SHP77 treated with DMSO at 0.1 percent for 48 hours (cell line): ENCODE measurements at places on chromosomes 4 and X.

- no peak for DNase-seq
Measured at GRCh38 chr4:96639932-96640331, 800.0 kb downstream of the PDHA2 start.

- peak; percentile 3 for DNase-seq
Measured at GRCh38 chr4:40550948-40551462, 78.7 kb downstream of the RBM47 start.

DNA sequence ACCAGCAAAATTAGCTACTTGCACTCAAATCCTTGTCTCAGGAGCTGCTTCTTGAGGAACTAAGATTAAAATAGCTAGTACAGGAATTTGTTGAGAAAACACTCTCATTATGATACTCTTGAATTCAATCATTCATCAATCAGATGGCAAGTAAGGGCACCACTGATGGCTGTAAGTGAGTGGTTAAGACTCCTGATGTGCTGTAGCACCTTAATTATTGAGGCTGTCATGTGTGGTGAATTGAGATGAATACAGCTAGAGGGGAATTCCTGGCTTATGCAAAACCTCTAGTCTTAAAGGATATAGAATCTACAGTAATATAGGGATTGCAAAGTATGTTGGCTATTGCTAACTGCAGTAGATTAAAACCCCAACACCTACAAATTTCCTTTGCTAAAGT, 509.1 kb downstream of the IQCM start:
- no peak for DNase-seq

- DNase-seq, result no peak
Measured at GRCh38 chr4:174380699-174381439, 97.2 kb downstream of the CEP44 start.

DNA sequence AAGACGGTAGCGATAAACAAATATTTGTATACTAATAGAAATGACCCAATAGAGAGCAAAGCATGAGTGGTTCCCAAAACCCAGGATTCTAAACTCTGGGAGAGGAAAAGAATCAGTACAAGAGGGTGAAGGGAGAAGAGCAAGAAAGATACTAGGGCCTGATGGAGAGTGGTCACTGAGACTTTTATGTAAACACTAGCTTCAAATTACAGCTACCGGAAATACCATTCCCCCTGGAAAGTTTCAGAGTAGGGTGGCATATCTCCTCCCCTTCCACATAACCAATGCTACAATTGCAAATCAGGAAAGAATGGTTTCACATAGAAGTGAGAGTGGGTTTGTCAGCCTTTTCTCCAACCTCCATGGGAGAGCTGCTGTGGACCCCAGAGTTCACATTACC, 77.1 kb downstream of the EIF4E start:
- no peak for DNase-seq

DNA sequence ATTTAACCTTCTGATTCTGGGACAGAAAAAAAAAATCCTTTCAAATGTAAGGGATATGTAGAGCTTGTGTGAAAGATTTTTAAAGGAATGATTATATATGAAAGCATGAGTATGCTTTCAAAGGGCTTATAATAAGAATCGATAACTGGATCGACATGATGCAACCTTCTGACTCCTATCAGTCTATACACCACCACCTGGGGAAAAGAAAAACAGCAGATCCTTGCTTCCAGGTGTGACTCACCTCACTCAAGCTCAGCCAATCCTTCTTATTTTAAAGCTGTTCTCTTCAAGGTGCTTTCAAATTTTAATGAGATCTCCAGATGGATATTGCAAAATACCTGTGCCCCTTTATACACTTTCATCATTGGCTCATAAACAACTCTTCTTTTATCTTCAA, 102.1 kb upstream of the EDNRA start:
- no peak for DNase-seq

DNA sequence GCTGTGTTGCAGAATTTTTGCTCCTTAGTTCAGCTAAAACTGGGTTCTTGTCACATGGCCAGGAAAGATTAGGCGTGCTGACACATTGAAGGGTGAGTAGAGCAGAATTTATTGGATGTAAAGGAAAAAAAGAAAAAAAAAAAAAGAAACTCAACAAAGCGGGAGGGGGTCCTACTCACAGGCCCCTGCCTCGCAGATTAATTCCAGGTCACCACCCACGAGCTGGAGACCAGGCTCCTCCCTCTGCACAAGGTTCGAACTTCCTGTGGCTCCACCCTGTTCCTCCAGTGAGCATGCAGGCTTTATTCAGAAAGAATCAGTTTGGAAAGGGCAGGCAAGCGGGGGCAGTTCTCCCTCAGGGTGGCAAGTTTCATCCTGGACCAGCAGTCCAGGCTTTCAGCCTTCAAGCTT, 17.1 kb downstream of the MGST2 start:
- DNase-seq, result no peak

DNA sequence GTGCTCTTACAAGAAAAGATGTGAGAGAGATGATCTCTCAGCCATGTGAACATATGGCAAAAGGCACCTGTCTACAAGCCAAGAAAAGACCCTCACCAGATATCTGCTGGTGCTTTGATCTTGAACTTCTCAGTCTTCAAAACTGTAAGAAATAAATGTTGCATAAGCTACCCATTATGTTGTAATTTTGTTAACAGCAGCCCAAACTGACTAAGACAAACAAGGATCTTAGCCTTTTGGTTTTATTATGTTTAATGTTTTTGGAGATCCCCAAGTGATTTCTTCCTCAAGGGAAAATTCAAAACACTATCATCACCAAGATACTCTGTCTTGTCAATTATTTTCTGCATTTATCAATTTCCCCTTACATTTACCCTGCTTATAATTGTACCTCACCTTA, 21.8 kb upstream of the CCNI start:
- DNase-seq, result no peak

DNA sequence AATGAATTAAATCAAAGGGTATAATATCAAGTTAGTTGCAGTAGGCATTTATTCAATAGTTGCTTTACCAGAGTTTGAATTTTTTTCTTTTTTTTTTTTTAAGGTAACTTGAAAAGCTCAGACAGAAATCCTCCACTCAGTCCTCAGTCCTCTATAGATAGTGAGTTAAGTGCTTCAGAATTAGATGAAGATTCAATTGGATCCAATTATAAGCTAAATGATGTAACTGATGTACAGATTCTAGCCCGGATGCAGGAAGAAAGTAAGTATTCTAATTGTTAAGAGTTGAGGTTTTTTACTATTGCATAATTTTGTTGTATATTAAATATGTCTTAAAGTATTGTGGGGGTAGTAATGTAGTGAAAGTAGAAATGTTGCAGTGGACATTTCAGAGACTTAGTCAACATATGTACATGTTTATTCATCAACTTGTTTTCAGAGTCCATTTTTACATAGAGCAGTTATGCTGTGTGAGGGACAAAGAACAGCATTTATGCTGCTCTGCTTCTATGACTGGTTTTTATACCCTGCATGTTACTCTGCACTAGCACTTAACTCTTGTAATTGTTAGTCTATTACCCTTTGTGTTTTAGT, 38.4 kb downstream of the SLAIN2 start:
- no peak for DNase-seq

DNA sequence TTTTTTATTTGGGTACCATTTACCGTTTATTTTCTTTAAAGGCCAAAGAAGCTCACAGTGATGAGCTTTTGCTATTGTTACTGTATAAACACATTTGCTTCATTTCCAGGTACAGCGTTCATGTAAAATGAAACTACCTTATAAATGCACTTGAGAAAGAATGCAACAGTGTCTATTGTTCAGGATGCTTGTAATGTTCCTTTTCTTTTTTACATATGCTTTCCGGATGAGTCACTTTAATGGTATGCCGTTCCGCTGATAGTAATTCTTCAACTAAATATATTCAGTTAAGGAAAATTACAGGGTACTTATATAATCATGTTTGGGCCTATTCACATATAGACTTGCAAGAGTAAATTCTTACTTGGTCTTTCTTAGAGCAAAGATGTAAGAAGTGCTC, 354.9 kb downstream of the RPA4 start:
- DNase-seq, result no peak

DNA sequence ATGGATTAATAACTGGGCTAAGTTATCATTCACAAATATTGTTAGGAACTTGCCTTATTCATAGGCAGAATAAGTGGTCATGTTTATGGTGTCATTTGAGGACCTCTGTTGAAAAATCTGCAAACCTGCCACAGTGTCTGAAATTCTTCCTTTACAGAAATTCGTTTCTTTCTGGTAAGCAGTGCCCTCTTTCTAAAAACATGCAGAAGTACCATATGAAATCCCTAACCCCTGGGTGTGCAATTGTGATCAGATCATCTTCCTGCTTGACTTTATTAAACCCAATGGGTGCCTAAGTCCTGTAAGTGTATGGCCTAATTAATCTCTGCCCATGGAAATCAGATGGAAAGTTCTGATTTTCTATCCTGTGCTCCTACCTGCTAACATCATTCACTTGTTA, 4.4 kb upstream of the HTATSF1 start:
- no peak for DNase-seq

DNA sequence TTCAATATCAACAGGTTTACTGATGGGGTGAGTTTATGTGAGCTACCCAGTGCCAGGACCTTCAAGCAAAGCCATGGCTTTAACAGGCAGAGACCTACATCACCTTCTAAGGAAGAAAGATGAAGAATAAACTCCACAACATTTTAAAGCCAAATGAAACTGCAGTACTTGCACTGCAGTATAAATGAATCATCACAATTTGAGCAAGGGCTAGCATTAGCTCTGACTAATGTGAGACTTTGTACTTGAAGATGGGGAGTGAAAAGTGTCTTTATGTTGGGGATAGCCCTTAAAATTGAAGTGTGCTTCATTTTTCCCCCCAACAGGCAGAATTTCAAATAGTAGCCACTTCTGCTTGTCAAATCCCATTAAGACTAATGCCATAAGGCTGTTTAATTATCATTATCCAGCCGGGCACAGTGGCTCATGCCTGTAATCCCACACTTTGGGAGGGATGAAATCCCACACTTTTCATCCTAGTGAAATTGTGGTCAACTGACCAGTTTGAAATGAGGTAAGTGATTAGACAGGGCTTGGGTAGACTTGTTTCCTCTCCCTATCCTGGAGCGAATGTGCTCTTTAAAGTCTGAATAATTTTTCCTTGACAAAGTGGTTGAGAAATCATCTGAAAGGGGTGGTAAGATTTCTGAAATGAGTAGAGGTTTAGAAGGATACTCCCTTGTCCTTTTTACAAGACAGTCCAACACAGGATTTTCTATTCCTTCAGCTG, 27.2 kb upstream of the GPR34 start:
- DNase-seq, result no peak

DNA sequence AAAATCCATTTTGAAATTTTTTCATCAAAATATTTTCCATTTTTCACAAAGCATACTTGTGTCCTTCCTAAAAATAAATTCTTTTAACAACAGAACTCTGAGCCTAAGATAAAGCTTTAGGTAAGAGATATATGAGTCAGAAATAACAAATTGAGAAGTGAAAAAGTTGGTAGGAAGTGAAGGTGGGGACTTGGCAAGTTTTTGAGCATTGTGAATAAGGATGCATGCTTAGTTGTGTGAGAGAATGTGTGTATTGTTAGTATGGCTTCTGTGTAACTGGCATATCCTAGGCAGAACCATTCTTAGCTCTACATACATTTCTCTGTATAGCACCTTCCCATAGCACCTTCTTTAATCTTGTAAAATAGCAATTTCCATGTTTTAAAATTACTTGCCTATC, 6.8 kb downstream of the ASB5 start:
- DNase-seq, result no peak

DNA sequence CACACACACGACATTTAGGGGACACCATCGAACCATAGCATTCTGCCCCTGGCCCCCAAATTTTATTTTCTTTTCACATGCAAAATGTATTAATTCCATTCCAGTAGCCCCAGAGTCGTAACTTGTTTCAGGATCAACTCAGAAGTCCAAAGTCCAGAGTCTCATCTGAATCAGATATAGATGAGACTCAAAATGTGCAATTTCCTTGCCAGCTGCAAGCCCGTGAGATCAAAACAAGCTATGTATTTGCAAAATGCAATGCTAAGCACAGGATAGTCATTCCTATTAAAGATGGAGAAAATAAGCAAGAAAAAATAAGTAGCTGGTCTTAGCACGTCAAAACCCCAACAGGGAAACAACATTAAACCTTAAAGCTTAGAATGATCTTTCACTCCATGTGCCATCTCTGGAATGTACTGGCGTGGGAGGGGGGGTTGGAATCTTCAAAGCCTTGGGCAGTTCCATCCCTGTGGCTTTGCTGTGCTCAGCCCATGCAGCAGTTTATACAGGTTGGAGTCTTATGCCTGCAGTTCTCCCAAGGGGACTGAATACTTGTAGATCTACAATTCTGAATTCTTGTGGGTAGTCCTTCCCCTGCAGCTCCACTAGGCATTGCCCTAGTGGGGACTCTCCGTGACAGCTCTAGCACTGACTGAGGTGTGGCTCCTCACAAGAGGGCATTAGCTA, 47.7 kb upstream of the SYTL5 start:
- no peak for DNase-seq
